ENCODE measurements at places on chromosomes 4 and X.

- DNase-seq: no peak
Measured at GRCh38 chr4:143531380-143531779, 17.9 kb downstream of the SMARCA5 start.

DNA sequence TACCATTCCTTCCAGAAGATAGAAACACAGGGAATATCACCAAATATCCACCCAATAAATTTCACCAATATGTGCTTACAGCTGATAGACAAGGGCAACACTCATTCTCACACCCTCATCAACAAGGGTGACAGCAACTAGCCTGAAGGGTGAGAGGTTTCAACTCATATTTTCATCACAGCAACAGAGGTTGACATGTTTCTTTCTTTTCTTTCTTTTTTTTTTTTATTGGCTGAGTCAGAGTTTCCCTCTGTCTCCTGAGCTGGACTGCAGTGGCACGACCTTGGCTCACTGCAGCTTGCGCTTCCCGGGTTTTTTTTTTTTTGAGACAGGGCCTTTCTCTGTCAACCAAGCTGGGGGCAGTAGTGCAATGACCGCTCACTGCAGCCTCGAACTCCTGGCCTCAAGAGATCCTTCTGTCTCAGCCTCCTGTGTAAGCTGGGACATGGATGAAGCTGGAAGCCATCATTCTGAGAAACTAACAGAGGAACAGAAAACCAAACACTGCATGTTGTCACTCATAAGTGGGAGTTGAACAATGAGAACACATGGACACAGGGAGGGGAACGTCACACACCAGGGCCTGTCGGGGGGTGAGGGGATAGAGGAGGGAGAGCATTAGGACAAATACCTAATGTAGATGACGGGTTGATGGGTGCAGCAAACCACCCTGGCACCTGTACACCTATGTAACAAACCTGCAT lies 27.5 kb upstream of the ASMTL start:
- no peak for DNase-seq

DNA sequence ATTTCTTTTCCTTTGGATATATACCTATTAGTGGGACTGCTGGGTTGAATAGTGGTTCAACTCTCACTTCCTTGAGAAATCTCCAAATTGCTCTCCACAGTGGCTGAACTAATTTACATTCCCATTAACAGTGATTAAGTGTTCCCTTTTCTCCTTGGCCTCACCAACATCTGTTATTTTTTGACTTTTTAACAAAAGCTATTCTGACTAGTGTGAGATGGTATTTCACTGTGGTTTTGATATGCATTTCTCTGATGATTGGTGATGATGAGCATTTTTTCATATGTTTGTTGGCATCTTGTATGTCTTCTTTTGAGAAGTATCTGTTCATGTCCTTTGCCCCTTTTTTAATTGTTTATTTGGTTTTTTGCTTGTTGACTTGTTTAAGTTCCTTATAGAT lies 413.0 kb downstream of the MAPK10 start:
- no peak for DNase-seq

GRCh38 chr4:62717154-62717553 lies 1517.0 kb downstream of the ADGRL3 start:
- no peak for DNase-seq

DNA sequence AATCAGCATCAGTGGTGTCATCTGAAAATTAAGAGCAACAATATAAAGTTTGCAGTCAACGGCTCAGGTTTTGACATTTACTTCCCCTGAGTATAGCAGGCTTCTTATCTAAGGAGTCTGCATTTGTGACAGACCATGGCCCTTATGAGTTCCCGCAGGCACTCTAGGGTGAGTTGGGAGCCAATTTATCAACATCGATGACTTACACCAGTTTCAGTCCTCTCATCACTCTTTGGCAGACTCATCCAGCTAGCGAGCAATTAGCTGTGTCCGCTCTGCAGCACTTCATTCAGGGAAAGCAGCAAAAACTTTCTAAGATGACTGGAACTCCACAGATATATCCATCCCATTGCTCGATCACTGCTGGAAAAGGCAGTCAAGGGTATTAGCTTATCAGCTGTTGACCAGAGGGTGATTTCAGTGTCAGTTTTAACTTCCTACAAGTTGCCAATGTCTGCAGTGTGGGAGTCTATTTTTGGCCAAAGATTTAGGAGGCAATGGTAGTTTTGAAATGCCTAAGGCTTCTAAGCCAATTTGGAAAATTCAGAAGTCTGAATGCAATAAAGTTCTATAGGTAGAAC lies 625.1 kb upstream of the TENM3 start:
- no peak for DNase-seq

DNA sequence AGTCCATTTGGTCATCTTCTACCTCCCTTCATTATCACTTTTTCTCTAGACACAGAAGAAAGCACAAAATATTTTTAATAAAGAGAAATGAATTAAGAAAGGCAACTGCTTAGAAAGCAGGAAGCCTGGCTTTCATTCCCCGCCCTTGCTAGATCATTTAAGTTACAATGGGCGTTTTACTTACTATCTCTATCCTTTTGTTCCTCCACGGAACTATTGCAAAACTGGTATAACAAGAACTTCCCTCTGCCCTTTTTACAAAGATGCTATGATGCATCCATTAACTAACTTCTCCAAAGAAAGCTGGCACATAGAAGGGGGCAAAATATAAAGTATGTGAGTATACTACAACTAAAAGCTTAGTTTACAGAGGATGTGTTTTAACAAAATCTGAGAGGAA lies 434.5 kb upstream of the FTHL17 start:
- DNase-seq: no peak

DNA sequence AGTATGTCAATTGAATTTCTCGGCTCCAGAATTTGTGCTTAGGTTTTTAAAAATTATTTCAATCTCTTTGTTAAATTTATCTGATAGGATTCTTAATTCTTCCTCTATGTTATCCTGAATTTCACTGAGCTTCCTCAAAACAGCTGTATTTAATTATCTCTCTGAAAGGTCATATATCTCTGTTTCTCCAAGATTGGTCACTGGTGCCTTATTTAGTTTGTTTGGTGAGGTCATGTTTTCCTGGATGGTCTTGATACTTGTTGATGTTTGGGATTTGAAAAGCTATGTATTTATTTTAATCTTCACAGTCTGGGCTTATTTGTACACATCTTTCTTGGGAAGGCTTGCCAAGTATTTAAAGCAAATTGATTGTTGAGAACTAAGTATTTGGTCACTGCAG lies 24.7 kb upstream of the HERC3 start:
- no peak for DNase-seq

GRCh38 chrX:71870208-71871098 lies 40.2 kb upstream of the NHSL2 start:
- no peak for DNase-seq

GRCh38 chr4:145352438-145353145 lies 129.1 kb upstream of the SMAD1 start:
- DNase-seq: no peak

GRCh38 chrX:21700967-21701366 lies 42.8 kb upstream of the KLHL34 start:
- DNase-seq: no peak

DNA sequence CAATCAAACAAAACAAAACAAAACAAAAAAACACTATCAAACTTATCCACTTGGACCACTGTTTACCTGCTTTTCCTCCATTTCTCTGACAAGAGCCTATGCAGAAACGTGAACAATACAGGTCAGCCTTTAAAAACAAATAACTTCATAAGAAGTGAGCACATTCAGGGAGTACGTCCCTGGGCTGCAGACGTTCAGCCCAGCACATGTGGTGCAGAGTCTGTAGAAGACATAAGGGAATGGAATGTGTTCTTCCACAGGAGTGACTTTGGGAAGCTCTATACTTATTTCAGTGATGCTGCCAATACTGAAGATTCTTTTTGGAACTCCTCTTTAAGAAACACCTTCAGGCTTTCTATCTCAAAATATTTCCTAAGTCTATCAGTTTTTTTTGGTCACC lies 120.6 kb downstream of the SPRY1 start:
- DNase-seq: no peak

GRCh38 chr4:100657187-100657586 lies 139.4 kb upstream of the EMCN start:
- no peak for DNase-seq

DNA sequence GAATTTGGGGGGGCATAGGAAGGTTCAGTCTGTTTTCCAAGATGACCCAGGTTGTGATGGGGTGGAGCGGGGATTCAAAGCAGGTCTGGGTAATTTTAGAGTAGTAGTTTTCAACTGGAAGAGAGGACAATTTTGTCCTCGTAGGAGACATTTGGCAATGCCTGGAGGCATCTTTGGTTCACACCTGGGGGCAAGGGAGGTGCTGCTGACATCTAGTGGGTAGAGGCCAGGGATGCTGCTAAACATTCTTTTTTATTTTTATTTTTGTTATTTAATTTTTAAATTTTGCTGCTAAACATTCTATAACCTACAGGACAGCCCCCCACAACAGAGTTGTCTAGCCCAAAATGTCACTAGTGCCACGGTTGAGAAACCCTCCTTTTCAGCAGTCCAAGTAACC lies 1.9 kb downstream of the RAB9A start:
- peak; percentile 12 for DNase-seq

- DNase-seq: no peak
Measured at GRCh38 chrX:23003116-23003515, 3.4 kb downstream of the DDX53 start.

- no peak for DNase-seq
Measured at GRCh38 chr4:42925921-42926320, 33.4 kb downstream of the GRXCR1 start.

- DNase-seq: no peak
Measured at GRCh38 chr4:63105839-63106238, 1303.4 kb downstream of the TECRL start.

DNA sequence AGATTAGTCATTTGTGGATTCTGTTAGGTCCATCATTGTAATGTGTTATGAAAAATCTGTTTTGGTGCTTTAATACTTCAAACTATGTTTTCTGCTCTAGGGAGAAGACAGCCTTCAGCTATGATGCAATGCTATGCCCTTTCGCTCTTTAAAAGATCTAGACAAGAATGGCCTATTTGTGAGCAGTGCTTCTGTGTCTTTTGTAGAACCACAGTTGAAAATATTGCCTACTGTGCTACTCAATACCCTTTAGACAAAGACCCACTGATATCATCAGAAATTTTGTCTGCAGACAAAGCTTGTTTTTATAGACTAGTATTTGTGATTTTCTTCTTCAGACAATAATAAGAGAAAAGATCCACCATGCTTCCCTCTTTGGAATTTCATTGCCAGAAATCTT lies 44.6 kb upstream of the SLITRK2 start:
- no peak for DNase-seq

- DNase-seq: no peak
Measured at GRCh38 chr4:7806338-7807090, 133.1 kb downstream of the AFAP1 start.

DNA sequence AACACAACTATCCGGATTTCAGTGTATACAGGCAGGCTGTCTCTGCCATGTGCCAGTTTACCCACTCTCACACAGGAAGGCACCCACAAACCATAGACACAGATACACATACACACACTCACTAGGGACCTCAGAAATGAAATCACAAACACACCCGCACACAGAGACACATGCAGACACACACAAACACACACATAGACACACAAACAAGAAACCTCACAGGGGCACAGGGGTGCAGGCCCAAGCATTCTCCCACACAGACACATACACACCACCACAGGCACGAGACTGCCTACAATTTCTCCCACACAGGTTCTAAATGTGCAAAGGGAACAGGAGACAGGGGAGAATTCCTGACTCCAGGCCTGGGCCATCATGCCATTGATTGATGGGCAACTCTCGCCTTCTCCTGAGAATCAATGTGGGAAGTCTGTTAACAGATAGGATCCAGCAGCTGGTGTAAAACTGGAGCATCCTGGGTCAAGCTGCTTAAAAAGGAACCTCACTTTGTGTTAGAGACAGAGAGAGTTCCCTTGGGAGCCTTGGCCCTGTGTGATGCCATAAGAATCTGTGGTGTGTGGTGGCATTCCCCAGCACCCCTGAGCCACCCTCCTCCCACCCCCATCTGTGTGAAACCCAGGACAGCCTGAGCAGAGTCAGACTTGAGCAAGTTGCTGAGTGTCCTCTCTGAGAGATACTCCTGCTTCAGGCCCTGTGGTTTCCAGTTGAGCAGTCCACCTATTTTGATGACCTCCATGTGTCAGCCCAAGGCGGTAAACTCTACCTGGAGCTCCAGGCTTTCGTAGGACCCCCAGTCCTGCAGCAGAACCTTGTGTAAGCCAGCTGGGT lies 33.9 kb downstream of the NBDY start:
- no peak for DNase-seq

DNA sequence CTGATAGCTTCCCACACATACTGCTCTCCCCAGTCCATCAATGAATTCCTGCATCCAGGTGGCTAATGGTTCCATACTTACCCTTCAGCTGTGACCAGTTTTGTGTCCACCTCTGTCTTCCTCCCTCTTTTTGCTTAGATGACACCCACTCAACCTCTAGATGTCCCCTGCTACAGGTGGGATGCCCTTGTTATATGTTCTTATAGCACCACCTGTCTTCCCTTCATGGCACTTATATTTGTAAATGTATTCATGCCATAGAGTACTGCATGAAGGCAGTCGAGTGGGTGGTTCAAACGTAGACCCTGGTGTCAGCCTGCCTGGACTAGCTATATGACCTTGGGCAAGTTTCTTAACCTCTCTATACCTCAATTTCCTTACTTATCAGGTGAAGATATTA lies 6.5 kb upstream of the USP46 start:
- no peak for DNase-seq

GRCh38 chrX:24229400-24229879 lies 79.9 kb downstream of the ZFX start:
- no peak for DNase-seq

All from CD4-positive, alpha-beta T cell treated with Interleukin-17A for 4 hours (primary cell).